CD4-positive, alpha-beta T cell treated with Interleukin-6 for 4 hours (primary cell): ENCODE measurements at places on chromosomes 5 and 9.

- DNase-seq: no peak
Observed at GRCh38 chr9:111236332-111236731, 93.7 kb downstream of the OR2K2 start.

DNA sequence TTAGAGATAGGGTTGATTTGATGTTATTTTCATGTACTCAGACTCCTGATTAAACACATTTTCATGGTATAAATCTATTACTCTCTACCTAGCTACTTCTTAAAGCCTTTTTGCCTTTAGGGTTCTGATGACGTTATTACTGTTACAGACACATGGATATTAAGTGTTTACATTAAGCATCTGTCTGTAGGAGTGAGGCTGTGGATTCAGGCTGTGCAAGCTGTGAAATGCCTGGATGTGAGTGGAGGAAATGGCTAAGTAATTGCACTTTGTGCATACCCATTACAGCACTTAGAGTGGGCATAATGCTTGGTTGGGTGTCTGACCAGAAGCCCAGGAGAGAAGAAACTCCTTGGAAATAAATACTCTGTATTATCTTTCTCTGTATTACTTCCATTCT lies 186.8 kb downstream of the SNX18 start:
- DNase-seq: no peak

GRCh38 chr5:124317451-124317850 lies 429.0 kb downstream of the ZNF608 start:
- no peak for DNase-seq

DNA sequence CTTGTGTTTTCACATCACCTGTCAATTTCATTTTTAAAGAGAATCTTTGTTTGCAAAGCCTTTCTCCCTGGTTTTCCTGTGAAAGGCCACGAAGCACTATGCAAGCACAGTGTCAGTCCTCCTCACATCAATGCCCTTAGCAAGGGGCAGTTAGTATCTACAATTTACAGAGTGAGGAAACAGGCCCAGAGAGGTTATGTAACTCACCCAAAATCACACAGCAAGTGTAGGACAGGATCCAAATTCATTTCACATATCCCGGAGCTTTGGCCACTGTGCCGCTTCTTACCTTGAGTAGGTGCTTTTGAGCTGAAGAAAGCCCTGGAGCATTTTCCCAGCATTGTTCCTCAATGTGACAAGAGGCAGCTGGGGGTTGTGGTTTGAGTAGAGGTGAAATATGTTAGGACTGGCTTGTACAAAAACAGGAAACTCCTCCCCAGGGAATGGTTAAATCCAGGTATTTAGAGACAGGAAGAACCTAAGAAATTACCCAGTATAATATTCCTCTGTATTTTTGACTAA lies 283.8 kb downstream of the NTRK2 start:
- DNase-seq: no peak

GRCh38 chr9:130766927-130767307 lies 68.1 kb upstream of the ABL1 start:
- no peak for DNase-seq
